Mesenchymal stem cell (in vitro differentiated cells and primary cell): ENCODE measurements at places on chromosomes 1 and 21.

GRCh38 chr21:19695796-19696195, 1292.2 kb upstream of the TMPRSS15 start:
- no peak overlapping the region for H3K4me3 ChIP-seq
- H3K27ac ChIP-seq: no peak overlapping the region
- DNase-seq: no peak
- H3K4me1 ChIP-seq: no peaks in the 10 kb centered on the region
- no peaks in the 10 kb centered on the region for H3K27me3 ChIP-seq
- no peaks in the 10 kb centered on the region for H3K36me3 ChIP-seq

GRCh38 chr1:153422450-153423068, 6.2 kb downstream of the S100A7A start:
- no peaks in the 10 kb centered on the region for H3K4me1 ChIP-seq
- no peak overlapping the region for H3K4me3 ChIP-seq
- H3K36me3 ChIP-seq: no peaks in the 10 kb centered on the region
- H3K27ac ChIP-seq: no peak overlapping the region
- DNase-seq: peak; percentile 55

DNA sequence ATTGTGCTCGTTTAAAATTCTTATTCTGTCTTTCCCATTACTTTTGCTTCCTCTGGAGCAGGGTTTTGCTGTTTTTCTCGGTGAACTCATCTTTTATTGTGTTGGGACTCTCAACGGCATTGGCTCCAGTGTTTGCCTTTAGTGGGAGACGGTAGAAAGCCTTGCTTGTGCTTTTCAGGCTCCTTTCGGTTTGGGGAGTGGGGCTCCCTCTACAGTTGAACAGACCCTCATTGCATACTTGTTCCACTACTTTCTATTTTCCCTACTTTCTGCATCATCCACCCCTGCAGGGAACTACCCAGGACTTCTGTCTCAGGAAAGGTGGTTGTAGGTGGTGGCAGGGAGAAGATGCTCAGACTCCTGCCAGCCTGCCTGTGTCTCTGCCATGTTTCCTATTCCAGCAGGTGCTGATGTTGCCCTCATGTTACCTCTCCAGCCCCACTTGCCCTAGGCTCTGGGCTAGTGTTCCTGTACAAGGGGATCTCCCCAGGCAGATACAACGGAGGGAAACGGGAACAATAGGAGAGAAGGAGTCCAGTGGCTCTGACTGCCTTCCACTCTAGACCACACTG, 68.5 kb upstream of the ZBTB18 start:
- H3K27ac ChIP-seq: no peak overlapping the region
- H3K36me3 ChIP-seq: no peaks in the 10 kb centered on the region
- H3K4me3 ChIP-seq: no peak overlapping the region
- no peaks in the 10 kb centered on the region for H3K27me3 ChIP-seq

GRCh38 chr1:226881515-226882185, 11.2 kb downstream of the PSEN2 start:
- no peaks in the 10 kb centered on the region for H3K27me3 ChIP-seq
- no peak overlapping the region for H3K4me3 ChIP-seq
- H3K36me3 ChIP-seq: peaks cover 38% of the 10 kb centered on the region
- no peak for DNase-seq

DNA sequence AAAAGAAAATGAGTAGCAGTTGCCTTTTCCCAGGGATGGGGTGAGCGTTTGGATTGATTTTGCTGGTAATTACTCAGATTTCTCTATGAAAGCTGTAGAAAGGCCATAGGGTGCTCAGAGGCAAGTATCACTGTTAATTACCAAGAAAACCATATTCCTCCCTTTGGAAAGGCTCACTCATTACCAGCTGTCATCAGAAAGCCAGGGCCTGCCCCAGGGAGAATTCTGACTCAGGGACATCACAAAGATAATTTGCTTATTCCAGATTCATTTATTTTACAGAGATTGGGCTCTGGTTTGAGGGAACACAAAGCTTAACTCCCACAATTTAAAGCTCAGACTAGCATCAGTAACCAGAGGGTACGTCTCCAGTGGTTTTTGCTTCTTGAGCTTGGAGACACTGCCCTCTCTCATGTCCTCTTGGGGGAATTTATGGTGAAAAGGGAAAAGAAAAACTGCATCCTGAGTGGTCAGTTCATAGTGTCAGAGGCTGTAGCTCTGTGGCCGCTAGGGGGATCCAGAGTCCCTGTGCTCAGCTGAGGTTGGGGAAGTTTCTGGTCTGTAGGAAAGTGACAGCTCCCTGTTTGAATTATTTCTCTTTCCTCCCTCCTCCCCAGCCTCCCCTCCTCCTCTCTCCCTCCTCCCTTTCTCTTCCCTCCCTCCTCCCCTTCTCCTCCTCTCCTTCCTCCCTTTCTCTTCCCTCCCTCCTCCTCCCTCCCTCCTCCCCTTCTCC, 204.3 kb downstream of the KCNJ6 start:
- no peak overlapping the region for H3K27ac ChIP-seq
- H3K4me3 ChIP-seq: no peak overlapping the region
- peak; percentile 85 for DNase-seq
- H3K4me1 ChIP-seq: peaks cover 6% of the 10 kb centered on the region
- peaks cover 4% of the 10 kb centered on the region for H3K36me3 ChIP-seq
- H3K27me3 ChIP-seq: no peaks in the 10 kb centered on the region

DNA sequence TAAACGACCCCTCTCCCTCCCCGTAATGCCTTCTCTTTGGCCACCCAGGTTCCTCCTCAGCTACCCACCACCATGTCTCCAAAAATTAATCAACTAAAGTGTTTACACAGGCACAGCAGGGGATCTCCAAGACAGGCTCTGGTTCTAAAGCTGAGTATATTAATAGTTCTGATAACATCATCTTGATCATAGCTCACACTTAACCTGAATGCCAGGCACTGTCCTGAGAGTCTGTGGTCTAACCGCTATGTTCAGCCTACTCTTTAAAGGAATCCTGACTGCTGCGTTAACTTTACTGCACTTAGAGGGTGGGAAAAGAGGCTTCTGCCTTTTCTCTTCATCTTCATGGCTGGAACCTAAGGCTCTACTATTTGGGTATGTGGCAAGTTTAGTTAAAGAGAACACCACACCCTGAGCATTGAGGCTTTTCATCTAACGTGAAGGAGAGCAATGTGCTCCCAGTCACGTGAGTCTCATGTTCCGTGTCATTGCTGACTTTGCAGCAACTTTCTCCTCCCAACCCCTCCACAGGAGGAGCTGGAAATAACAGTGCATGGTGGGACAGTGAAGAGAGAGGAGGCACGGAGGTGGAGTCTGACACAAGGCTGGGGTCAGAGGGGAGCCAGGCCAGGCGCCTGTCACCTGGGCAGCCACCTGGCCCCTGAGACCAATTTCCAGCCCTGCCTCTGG, 86.4 kb downstream of the FAM78B start:
- DNase-seq: no peak
- H3K27me3 ChIP-seq: no peaks in the 10 kb centered on the region
- H3K4me3 ChIP-seq: no peak overlapping the region

DNA sequence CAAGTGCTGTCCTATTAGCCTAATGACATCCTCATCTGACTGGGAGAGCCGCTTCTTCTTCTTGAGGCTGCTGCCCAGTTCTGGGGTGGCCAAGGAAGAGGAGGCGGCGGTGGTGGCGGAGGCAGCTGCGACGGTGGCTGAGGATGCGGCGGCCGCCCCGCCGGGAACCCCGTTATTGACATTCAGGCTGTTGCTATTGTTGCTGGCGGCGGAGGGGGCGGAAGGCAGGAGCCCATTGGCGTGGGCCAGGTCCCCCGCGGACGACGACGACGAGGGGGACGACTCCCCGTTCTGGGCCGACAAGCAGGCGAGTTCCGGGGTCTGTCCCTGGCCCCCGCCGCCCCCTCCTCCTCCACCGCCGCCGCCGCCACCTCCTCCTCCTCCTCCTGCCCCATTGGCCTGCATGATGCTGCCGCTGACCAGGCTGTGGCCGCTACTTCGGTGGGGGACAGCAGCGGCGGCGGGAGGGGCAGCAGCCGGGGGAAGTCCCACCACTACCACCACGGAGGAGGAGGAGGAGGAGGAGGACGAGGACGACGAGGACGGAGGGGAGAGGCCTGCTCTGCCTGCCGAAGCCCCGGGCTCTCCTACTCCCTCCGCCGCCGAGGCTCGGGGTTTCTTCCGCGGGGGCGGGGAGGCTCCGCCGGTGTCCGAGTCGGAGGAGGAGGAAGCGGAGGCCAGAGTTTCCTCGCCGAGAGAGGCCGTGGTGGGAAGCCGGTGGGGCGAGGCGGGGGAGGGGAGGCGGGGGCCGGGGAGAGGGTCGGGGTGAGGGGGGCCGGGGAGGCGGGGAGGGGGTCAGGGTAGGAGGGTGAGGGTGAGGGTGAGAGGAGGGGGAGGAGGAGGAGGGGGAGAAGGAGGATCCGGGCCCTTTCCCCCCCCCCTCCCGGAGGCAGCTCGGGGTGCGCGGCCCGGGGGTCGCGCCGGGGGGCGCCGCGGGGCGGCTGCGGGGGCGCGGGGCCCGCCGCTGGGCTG, 610 bp downstream of the WDR26 start:
- H3K4me1 ChIP-seq: peaks cover 4% of the 10 kb centered on the region
- peaks cover 26% of the 10 kb centered on the region for H3K36me3 ChIP-seq
- peak overlapping the region; percentile 100 for H3K4me3 ChIP-seq
- H3K27me3 ChIP-seq: no peaks in the 10 kb centered on the region
- DNase-seq: peak; percentile 57

GRCh38 chr1:244137725-244138124, 86.6 kb downstream of the ZBTB18 start:
- no peaks in the 10 kb centered on the region for H3K4me1 ChIP-seq
- peaks cover 36% of the 10 kb centered on the region for H3K27me3 ChIP-seq
- peak; percentile 70 for DNase-seq
- H3K4me3 ChIP-seq: no peak overlapping the region
- no peak overlapping the region for H3K27ac ChIP-seq

DNA sequence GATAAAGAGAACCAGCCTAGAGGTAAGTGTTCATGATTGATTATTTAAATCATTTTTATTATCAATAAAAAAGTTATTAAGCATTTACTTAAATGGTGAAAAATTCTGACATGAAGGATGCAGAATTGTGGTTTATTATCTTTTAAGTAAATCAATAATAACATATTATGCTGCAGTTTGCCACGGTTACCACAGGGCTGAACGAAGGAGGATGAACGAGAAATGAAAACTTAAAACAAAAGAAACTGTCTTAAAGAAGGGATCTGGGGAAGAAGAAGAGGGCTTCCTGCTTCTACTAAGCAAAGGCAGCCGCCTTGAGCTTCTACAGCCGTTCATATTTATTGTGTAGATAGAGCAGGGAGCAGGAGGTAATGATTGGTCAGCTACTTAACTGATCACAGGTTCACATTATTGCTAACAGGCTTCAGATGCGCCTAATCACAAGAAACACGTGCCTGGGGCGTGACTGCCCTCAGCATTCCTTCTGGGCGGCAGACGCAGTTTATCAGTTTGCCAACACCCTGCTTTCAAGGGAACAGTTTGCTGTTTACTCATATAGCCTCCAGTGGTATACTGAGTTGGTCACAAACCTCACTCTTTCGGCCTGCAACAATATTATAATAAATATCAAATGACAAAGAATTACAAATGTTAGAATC, 5.8 kb upstream of the FNBP1L start:
- no peaks in the 10 kb centered on the region for H3K36me3 ChIP-seq
- no peaks in the 10 kb centered on the region for H3K27me3 ChIP-seq
- no peak overlapping the region for H3K4me3 ChIP-seq

DNA sequence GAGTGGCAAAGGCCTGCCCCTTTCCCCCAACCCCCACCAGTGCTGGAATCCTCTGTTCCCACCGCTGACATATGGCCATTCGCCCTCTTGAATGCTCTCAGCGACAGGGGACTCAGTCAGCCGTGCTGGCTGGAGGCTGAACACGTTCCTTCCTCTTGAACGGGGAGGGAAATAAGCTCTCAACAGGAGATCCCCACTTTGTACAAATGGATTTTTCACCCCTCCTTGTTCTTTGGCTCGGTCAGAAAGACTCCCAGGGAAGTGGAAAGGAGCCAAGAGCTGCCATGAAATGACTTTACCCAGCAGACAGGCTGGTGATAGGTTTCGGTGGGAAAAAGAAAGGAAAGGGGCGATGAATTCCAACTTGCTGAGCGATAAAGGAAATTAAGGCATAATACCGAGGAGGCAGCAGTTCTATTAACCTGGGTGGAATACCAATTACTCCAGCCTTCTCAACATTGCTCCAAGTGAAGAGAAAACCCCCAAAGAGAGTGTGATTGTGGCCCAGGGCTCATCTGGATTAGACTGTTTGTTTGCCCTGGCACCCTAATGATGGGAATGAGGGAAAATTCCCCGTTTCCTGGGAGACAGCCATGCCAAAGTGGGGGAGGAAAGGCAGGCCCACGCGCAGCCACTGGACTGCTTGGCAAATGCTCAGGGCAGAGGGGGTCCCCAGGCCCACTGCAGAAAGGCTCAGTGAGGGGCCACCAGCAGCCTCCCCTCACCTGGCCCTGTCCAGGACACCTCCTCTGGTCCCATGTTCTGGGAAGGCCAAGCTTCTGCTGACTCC, 23.9 kb downstream of the LRP8 start:
- no peaks in the 10 kb centered on the region for H3K27me3 ChIP-seq
- no peak for DNase-seq
- peaks cover 15% of the 10 kb centered on the region for H3K4me1 ChIP-seq
- no peak overlapping the region for H3K4me3 ChIP-seq
- peaks cover 6% of the 10 kb centered on the region for H3K36me3 ChIP-seq
- H3K27ac ChIP-seq: no peak overlapping the region

DNA sequence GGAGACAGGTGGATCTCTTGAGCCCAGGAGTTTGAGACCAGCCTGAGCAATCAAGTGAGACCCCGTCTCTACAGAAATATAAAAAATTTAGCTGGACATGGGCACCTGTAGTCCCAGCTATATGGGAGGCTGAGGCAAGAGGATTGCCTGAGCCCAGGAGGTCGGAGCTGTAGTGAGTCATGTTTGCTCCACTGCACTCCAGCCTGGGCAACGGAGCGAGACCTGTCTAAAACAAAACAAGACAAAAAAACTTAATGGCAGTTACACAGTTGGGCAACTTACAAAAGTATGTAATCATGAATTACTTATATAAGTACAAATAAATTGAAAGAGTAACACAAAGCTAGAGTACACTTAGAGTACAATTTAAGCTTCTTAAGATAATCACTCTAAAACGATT, 25.2 kb downstream of the RC3H1 start:
- H3K4me1 ChIP-seq: peaks cover 7% of the 10 kb centered on the region
- H3K27me3 ChIP-seq: no peaks in the 10 kb centered on the region
- H3K4me3 ChIP-seq: no peak overlapping the region
- peak overlapping the region; percentile 35 for H3K27ac ChIP-seq

DNA sequence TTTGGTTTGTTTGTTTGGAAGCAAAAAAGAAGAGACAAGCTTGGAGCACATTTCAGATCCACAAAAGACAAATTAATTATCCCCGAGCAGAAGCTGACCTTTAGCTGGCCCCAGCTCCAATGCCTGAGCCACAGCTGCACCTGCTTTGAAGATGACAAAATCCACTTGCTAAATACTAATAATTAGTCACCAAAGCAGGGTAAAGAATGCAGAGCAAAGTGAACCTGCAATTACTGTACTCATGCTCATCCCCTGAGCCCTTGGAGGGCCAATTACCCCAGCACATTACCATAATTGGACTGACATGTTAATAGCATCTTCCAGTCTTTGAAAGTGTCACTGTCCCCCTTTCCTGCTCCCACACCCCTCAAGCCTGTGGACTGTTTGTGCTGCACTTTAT, 38.2 kb upstream of the KCND3 start:
- no peak overlapping the region for H3K27ac ChIP-seq
- no peak overlapping the region for H3K4me3 ChIP-seq
- H3K36me3 ChIP-seq: no peaks in the 10 kb centered on the region
- DNase-seq: no peak

- H3K4me3 ChIP-seq: no peak overlapping the region
- peak; percentile 95 for DNase-seq
- H3K4me1 ChIP-seq: peaks cover 23% of the 10 kb centered on the region
- no peaks in the 10 kb centered on the region for H3K27me3 ChIP-seq
- H3K36me3 ChIP-seq: no peaks in the 10 kb centered on the region
These were observed 22.7 kb upstream of the IFNGR2 start for GRCh38 chr21:33380483-33380998.
